Activated CD8-positive, alpha-beta memory T cell treated with anti-CD3 and anti-CD28 coated beads for 1 hour (primary cell): ENCODE measurements at places on chromosomes 12 and 14.

GRCh38 chr12:45695606-45696005 lies 33.9 kb upstream of the ARID2 start:
- no peak for DNase-seq

DNA sequence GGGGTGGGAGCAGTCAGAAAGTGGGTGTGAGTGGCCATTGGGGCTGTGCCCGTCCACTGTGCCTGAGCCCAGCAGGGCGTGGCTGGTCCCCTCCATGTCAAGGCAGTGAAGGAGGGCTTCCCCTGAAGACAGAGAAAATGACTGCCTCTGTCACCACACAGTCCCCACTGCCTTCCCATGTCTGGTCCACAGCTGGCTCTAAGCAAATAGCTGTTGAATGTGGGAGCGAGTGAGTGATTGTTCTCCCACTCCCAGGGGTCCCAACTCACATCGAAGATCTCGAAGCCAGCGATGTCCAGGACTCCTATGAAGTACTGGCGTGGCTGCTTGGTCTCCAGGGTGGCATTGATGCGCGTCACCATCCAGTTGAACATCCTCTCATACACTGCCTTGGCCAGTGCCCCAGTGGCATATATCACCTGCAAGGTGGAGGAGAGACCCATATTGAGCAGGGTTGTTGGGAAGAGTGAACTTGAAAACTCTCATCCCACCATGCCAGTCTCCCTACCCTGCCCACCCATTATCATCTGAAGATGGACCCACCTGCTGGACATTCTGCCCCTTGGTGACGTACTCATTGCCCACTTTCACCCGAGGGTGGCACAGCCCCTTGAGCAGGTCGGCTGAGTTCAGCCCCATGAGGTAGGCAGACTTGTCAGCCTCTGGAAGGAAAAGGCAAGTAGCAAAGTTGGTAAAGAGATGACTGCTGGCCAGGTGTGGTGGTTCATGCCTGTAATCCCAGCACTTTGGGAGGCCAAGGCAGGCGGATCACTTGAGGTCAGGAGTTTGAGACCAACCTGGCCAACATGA lies 6.6 kb downstream of the MYH7 start:
- DNase-seq: no peak

DNA sequence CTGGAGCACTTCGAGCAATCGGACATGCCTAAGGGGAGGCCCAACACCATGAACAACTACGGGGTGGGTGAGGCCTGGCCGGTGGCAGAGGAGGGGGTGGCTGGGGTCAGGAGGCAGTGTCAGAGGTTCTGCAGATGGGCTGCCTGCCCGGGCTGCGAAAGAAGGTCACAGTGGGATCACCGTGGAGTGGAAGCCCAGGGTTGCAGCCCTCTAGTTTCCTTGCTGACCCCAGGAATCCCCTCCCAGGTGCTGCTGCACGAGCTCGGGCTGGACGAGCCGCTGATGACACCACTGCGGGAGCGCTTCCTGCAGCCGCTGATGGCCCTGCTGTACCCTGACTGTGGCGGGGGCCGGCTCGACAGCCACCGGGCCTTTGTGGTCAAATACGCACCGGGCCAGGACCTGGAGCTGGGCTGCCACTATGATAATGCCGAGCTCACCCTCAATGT lies 1.9 kb upstream of the ARL6IP4 start:
- no peak for DNase-seq

- DNase-seq: no peak
These were observed 128.1 kb upstream of the C14orf180 start for GRCh38 chr14:104451474-104451873.

- DNase-seq: no peak
These were observed 54.4 kb upstream of the KCNA1 start for GRCh38 chr12:4855121-4855924.

DNA sequence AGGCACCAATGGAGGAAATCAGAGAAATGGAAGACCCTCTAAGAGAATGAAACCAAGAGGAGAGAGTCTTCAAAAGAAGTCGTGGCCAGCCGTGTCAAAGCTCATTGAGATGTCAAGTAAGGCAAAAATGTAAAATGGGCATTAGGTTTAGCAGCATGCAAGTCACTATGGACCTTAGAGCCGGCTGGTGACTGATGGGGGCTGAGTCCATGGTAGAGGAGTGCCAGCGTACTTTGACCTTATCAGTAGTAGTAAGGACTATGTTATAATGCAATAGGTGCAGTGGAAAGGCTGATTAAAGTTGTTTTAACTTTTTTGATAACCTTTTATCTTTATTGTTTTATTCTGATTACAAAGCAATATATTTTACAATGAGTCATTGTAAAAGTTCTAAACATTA lies 66.5 kb downstream of the ANO6 start:
- DNase-seq: no peak

DNA sequence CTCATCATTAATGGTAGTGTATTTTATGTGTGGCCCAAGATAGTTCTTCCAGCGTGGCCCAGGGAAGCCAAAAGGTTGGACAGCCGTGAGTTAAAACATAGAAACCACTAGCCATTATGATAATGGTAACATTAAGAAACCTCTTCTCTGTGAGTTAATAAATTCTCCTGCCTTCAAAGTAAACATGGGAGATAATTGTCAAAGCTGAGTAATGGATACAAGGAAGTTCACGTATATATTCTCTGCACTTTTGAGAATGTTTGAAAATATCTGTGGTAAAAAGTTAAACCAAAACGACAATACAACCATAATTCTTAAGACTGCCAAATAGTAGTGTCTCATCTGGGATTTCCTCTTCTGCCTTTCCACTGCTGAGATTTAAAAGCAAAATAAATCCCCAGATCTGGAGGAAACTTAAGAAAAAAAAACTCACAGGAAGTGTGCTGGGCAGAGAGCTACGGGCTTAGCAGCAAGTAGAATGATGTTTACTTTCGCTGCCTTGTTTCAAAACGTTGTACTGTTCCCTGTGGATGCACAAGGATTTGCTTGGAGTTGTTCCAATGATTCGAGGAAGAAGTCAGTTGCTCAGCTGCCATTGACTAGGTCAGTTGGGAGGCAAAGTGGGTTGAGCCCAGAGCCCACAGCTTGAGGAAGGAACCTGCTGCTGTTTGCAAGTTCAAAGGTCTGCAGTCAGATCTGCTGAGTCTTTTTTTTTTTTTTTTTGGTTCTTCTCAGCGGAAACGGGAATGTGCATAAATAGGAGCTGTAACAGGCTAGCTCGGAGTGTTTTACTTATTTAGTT lies 1.7 kb downstream of the TPCN1 start:
- DNase-seq: no peak

- DNase-seq: no peak
These were observed 479.1 kb downstream of the EGLN3 start for GRCh38 chr14:33471776-33472175.

DNA sequence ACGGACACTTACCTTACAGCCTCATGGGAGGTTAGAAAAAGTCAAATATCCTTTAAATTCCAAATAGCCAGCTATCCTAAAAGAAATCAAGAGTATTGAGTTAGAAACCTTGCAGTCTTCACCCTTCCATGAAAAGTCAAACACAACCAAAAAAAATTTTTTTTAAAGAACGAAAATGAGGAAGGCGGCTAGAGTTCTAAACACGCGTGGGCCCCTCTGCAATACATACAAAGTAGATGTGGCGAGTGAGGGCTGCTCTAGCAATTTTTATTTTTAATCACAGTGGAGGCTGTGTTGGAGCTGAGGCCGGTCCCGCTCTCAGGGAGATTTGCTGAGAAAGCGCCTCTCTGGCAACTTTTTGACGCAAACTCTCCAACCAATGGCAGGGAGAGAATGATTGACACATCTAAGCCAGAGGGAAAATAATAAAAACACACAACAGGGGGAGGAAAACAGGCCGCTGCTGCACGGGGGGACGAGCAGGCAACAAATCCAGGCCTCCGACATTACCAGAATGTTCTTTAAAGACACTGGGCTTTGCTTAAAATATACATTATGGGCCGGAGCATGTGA lies at the start of gene OTX2:
Gene OTX2 (minus strand): TSS at position 333 of the 573 bp plus-strand sequence. CDS start 5,023 bp downstream, outside the sequence.
- DNase-seq: no peak

DNA sequence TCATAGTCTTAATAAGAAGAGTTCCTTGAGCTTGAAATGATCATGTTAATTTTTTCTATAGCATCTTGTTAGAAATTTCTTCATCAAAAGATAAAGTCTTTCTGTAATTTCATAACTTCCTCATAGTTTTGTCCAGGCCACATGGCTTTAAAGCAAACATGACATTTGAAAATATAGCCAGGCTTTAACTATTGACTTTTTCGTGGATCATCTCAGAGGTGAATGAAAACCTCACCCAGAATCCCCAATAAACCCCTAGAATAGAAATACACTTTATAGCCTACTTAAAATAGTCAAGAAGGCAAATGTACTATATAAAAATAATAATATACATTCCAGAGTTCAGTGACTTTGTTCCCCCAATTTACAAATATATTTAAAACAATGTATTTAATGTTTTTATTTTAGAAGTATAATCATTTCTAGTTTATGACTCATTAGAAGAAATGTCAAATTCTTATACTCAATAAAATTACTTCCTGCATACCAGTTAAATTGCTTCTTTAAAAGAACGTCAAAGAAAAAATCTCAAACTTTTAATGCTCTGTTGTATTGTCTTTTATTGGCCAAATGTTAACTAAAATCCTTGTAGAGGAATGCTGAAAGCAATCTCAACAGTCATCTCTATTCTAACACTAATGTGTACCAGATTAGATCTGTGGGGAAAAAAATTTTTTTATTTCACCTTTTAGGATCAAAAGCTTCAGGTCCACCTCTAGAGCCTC lies 21.6 kb downstream of the EXOC5 start:
- no peak for DNase-seq

- DNase-seq: no peak
These were observed 171.7 kb upstream of the FLRT2 start for GRCh38 chr14:85358136-85358785.

- DNase-seq: no peak
These were observed 14.3 kb upstream of the RIC8B start for GRCh38 chr12:106760184-106760531.

- no peak for DNase-seq
These were observed 23.2 kb downstream of the MAPK1IP1L start for GRCh38 chr14:55074662-55075061.

DNA sequence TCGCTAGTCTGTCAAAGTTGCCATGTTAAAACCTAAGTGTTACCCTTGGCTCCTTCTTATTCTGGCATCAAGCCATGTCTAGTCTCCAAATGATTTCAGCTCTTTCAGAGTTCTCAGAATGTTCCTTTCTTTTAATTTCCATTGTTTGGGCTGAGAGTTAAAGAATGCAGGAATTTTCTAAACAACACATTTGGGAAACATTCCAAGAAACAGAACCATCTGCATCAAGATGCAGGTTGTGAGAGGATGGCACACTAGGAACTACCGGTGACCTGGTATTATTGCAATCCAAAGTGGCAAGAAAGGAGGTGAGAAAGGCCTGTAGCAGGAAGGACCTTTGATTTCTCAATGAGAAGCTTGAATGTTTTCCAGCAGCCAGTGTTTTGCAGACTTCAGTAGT lies 30.1 kb downstream of the SLC35F4 start:
- DNase-seq: no peak

- no peak for DNase-seq
These were observed 77.7 kb downstream of the SLC15A4 start for GRCh38 chr12:128745772-128746689.

GRCh38 chr12:69046920-69047319 lies 113.9 kb upstream of the CPM start:
- no peak for DNase-seq

DNA sequence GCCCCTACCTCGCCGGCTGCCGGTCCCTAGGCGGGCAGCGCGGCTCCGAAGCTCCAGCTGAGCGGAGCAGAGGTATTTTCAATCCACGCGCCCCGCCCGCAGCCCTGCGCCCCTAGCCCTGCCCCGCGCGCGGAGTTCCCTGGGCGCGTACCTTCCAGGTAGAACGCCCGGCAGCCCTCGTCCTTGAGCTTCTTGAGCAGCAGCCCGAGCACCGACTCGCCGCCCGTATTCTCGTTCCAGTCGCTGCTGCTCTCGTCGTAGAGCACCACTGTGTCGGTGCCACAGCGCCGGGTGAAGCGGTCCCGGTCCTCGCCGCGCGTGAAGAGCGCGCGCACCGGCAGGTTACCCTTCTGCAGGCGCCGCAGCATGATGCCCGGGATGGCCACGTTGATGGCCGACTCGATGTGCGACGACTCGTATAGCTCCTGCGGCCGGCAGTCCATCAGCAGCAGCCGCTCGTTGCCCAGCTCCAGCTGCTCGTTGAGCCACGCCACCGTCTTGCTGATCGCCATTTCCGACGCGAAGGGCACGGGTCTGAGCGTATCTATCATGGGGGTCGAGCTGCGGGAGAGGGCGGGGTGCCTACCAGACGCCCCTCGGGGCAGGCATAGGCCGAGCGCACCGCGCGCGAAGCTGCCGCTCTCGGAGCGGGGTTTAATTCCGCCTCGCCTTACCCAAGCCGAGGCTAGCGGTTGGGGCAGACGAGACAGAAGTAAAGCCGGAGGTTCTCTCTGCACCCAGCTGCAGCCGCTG lies 636 bp downstream of the DUSP6 start:
- DNase-seq: no peak

GRCh38 chr12:130224613-130225012 lies 62.3 kb downstream of the FZD10 start:
- DNase-seq: no peak

DNA sequence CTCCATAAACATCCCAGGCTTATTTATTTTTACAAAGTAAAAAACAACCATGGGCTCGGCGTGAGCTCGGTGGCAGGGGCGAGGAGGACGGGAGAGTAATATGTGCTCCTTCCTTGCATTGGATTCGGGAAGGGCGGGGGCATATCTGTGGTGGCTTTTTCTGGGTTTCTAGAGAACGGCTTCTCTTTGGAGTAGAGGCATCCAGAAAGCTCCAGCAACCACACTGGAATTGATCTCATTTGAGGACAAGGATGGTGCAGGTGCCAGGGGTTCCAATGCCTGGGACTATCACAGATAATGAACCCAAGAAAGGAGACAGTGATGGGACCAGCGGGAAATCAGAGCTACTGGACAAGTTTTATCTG lies 18.9 kb downstream of the ADGRD1 start:
- DNase-seq: no peak
